Neural progenitor cell (in vitro differentiated cells): ENCODE measurements at places on chromosomes 2 and 18. TPM values are rescaled to one million over a fixed set of nuclear protein-coding genes. Genes with fewer than 3 reads are reported as not detected.

TDRD15 gene
- total RNA-seq: not detected in 2 replicates

EML6 gene
- 0.39 and 1.6 TPM in 2 replicates for total RNA-seq

- no peak for DNase-seq
Observed at GRCh38 chr2:67824186-67824585, 238.6 kb downstream of the C1D start.

GRCh38 chr18:36692371-36692770 lies 136.4 kb downstream of the TPGS2 start:
- no peak for DNase-seq

DNA sequence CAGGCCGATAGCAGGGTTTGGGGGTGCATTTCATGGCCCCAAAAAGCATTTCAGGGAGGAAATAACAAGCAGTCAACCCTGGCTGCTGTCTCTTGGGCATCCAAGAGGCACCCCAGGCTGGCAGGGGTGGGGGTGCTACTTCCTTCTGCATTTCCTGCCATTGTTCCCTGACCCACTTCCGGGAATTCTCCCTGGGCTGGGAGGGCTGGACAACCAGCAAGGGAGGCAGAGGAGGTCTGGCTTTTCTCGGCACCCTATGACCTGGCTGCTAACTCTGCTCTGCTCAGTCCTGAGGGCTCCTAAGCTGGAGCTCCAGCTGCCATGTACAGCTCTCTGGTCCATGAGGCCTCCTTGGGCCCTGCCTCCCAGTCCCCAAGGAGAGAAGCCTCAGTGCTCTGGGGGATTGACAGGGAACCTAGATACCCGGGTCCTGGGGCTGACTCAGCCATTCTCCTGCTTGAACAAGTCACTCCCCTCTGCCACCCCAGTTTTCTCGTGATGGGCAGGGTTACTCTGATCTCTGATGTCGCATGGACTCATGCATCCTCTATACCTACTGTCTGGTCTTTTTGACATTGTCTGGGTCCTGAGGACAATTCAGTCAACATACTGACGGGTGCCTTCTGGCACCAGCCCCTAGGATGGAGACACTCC lies 47.2 kb downstream of the DYSF start:
- no peak for DNase-seq

- no peak for DNase-seq
Observed at GRCh38 chr2:239459056-239459455, 58.2 kb upstream of the HDAC4 start.

DNA sequence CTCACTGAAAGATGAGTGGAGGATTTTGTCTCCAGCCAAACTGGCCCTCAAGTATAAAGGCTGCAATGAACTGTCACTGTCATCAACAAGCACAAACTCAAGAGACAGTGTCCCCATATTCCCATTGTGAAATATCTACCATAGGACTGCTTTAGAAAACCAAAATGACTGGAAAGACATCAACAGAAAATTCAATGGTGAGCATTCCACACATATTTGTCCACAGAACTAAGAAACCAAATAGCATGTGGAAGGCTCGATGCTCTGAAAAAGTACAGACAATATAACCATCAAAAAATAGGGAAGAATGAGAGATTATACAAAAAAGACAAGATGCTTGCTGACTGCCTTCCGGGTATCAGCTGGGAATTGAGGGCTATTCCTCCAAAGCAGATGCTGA lies 37.6 kb downstream of the TGFBRAP1 start:
- no peak for DNase-seq

FSIP2 gene
- total RNA-seq: 12.7 and 15.9 TPM in 2 replicates

DNA sequence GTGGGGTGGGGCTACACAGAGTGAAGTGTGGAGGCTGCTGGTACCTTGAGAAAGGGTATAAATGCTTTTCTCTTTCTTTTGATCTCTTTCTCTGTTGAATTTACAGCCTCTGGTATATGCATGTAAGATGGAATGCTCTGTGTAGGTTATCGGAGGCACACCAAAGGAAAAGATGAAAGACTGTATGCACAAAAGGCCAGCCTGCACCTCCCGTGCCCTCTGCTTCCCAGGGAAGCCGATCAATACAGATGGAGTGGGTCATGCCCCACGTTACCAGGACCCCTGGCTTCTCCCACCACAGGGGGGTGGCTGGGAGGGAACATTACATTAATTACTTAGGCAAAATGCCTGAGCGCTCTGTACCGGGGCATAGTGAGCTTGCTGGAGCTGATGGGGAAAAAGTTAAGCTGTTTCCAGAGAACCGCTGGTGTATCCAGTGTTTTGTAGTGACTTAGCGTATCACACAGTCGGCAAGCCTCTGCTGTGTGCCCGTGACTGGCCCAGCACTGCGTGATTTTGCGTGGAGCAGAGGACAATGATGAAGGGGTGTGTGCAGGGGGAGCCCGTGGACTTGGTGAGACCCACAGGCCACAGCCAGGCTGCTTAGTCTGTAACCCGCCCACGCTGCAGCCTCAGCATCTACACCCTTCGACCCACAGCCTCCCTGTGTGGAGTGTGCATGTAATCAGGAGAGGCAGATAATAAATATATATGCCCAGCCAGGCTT lies 8.0 kb downstream of the ALLC start:
- DNase-seq: no peak

- peak; percentile 32 for DNase-seq
Observed at GRCh38 chr2:224958462-224958857, 83.8 kb downstream of the DOCK10 start.

DNA sequence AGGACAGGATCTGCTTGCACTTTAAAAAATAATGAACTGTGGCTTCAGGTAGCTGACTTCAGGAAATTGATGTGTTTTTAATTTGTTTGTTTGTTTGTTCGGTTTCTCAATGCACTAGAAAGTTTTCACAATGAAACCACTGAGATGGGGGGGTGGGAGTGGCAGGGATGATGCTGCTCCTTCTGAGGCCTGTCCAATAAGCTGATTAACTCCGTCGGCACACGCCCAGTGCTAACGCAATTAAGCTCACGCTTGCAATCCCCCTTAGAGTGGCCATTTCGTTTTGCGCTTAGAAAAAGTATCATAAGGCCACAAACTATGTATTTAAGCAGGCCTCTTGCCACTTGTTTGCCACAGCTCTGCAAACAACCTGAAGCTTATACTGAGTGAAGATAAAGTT lies 12.5 kb upstream of the GPR39 start:
- peak; percentile 69 for DNase-seq

SP5 gene
- 3.0 and 8.5 TPM in 2 replicates for total RNA-seq

DNA sequence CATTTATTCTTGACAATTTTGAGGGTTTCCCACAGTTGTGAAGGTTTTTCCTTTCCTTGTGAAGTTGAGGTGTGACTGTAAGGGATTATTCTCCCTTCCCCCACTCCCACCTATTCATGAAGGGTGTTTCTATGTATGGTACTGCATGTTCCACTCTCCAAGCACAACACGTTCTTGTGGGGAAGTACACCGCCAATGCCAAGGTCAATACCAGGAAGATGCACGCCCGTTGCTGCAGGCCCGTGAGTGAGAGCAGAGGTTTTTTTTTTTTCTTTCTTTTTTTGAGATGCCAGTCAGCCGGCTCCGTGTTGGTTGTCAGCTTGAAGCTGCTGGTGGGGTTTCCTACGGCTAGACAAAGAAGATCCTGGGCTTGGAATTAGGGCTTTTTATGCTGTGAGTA lies 38.6 kb upstream of the EPHA4 start:
- peak; percentile 23 for DNase-seq

DNA sequence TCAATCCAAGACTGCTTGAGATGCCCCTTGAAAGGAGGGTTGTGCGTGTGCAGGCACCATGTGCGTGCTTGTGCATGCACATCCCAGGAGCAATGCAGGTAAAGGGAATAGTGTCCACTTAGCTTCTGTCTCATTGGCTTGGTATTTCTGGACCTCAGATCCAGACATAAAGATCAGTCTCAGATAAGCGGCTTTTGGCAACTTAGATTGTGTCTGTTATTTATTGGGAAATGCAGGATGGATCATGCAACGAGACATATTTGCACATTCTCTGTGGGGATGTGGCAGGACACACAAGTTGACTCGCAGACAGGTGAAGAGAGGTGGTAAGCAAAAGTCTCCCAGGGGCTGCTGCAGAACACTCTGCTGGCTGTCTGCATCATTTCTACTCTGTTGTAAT lies 67.9 kb downstream of the SETBP1 start:
- no peak for DNase-seq

ST6GAL2 gene
- 10.1 and 12.8 TPM in 2 replicates for total RNA-seq

NMS gene
- not detected in 2 replicates for total RNA-seq

GRCh38 chr2:140376686-140377085 lies 1596.5 kb upstream of the NXPH2 start:
- DNase-seq: no peak

CLEC4F gene
- not detected in 2 replicates for total RNA-seq

DNA sequence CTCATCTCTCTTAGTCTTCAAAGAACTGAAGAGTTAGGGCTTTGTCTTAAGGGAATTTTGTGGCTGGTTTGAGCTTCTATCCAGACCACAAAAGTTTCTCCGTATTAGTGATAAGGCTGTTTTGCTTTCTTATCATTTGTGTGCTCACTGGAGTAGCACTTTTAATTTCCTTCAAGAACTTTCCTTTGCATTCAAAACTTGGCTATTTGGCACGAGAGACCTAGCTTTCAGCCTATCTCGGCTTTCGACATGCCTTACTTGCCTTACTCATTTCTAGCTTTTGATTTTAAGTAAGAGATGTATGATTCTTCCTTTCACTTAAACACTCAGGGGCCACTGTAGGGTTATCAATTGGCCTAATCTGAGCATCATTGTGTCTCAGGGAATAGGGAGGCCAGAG lies 29.9 kb downstream of the HDHD2 start:
- no peak for DNase-seq

- no peak for DNase-seq
Observed at GRCh38 chr2:134839649-134840048, 1.2 kb downstream of the ACMSD start.

DNA sequence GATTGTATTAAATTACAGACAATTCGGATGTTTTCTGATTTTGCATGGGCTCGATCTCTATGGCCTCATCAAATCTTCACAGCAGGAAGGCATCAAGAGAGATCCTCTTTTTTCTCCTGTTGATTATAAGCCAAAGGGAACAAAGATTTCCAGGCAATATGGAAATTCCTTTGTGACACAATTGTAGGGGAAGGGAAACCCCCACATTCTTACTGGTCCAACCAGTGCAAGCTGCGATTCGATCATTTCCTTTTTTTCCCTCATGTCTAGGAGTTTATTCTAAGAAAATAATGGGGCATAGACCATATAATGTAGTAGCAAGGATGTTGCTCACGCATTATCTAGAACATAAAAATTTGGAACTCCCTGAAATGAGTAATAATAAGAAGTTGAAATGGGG lies 87.7 kb downstream of the LYPD6 start:
- DNase-seq: no peak

GRCh38 chr2:109201465-109202327 lies 72.7 kb downstream of the SH3RF3 start:
- no peak for DNase-seq

GRCh38 chr2:102619414-102620319 lies at the start of gene SLC9A2:
Gene SLC9A2 (plus strand): TSS chr2:102619553. CDS start chr2:102619849, 296 bp downstream.
- peak; percentile 89 for DNase-seq

GRCh38 chr2:210938228-210938627 lies 381.8 kb downstream of the CPS1 start:
- no peak for DNase-seq

FAM110C gene
- total RNA-seq: 0.50 and 0.65 TPM in 2 replicates

CMPK2 gene
- 0.31 TPM in 1 of 2 replicates, not detected in the other for total RNA-seq

- DNase-seq: peak; percentile 7
Observed at GRCh38 chr2:64141674-64142405, 2.4 kb downstream of the PELI1 start.

DNA sequence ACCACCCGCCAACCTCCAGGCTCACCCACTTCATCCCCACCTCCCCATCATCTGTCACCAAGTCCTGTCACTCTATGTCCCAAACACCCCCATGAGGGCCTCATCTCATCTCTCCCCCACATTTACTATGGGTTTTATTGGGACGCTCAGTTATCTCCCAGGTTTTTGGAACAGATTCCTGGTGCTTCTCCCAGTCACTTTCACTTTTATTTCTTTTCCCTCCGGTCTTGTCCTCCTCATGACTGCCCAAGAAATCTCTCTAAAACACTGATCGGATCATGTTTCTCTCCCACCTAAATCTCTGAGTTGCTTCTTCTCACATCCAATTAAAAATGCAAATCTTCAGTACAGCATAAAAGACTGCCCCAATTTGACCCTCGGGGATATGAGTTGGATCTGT lies 273.1 kb downstream of the PHLPP1 start:
- no peak for DNase-seq

DNA sequence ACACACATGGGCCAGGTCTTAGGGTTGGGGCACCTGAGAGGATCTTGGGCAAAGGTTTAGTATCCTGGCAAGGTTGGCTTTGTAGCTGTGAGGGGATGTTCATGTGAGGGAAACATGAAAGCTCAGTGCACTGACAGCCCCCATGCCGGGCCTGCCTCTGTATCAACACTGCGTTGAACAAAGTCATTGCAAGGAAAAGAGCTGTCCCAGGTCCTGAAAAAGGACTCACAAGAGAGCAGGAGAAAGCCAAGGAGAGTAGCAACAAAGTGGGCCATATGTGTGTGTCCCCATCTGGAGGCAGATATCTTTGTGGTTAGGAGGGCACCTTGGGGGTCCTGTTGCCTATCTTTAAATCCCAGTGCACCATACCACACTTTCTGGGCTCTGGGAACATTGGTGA lies 237.8 kb upstream of the THSD7B start:
- peak; percentile 94 for DNase-seq

- DNase-seq: no peak
Observed at GRCh38 chr2:219362524-219363164, 25.1 kb downstream of the DNPEP start.

- no peak for DNase-seq
Observed at GRCh38 chr2:11667194-11667593, 2.8 kb downstream of the NTSR2 start.

LONRF2 gene
- total RNA-seq: 0.34 and 0.37 TPM in 2 replicates

C2orf80 gene
- total RNA-seq: 0.81 TPM in 1 of 2 replicates, not detected in the other

MAPRE2 gene
- total RNA-seq: 28.9 and 34.6 TPM in 2 replicates

DNA sequence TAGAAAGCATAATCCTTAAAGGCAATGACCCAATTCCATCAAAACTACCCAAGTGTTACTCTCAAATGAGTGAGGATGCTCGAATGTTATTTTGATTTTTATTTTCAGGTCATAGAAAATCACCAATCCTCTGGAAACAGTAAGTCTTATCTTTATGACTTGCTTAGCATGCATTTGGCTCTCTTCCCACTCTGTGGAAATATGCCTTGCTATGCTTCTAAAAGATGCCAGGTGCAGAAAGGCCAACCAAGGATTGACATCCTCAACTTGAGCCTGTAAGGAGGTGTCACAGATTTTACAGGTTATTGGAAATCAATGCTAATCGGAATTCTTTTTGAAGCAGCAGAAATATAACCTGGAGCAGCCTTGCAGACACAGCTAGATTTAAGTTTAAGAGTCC lies 543.9 kb upstream of the LINC00305 start:
- DNase-seq: no peak

SERPINB4 gene
- total RNA-seq: not detected in 2 replicates

ABCG8 gene
- not detected in 2 replicates for total RNA-seq

DSG2 gene
- total RNA-seq: 50.5 and 65.6 TPM in 2 replicates

DNA sequence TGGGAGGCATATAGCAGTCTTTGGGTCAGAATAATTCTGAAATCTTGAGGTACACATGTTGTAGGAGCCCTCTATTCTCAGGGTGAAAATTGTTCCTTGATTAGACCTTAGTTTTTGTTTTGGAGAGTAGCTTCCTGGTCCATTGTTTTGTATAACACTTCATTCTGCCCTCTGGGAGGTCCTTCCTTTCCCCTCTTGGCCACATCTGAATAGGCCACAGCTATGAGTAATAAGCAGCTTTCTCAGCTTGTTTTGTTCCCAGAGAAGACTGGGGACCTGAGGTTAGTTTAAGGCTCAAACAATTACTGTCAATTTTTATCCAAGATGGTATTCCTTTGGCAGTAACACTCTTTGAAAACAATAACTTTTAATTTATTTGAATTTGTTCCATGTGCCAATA lies 72.6 kb upstream of the NOL4 start:
- no peak for DNase-seq

ABCB11 gene
- total RNA-seq: 0.09 TPM in 1 of 2 replicates, not detected in the other

- no peak for DNase-seq
Observed at GRCh38 chr18:572091-572830, 7.9 kb upstream of the CETN1 start.
